Renal cortex interstitium (tissue), 15 donors: ENCODE measurements at places on chromosomes 13 and 19. TPM values are rescaled to one million over a fixed set of nuclear protein-coding genes. Genes with fewer than 3 reads are reported as not detected.

Gene ANKRD24
- polyA plus RNA-seq = 2.3 TPM

Gene ZNF530
- polyA plus RNA-seq = 4.9 TPM

Gene COMMD6
- 265 TPM for polyA plus RNA-seq

Gene BRME1
- polyA plus RNA-seq = 7.2 TPM

Gene DPF1
- 1.6 TPM for polyA plus RNA-seq

Gene LGI4
- polyA plus RNA-seq = 2.4 TPM

Gene SMARCA4
- polyA plus RNA-seq = 165 TPM

Gene ANKLE1
- 1.0 TPM for polyA plus RNA-seq

Gene EDDM13
- polyA plus RNA-seq = 1.5 TPM

Gene TNNI3
- 3.4 TPM for polyA plus RNA-seq

Gene MBD3L3
- polyA plus RNA-seq = not detected

Gene LATS2
- 25.3 TPM for polyA plus RNA-seq

Gene NDUFA11
- 197 TPM for polyA plus RNA-seq

Gene FBXO27
- polyA plus RNA-seq = 8.7 TPM

Gene PSG1
- 0.58 TPM for polyA plus RNA-seq

Gene MYH14
- 23.1 TPM for polyA plus RNA-seq

Gene ZNF729
- 0.24 TPM for polyA plus RNA-seq

Gene KLK1
- 1.3 TPM for polyA plus RNA-seq

Gene ZNF547
- 6.4 TPM for polyA plus RNA-seq

Gene CYP2F1
- polyA plus RNA-seq = not detected

Gene TUBB4A
- 34.2 TPM for polyA plus RNA-seq

Gene MAMSTR
- 5.0 TPM for polyA plus RNA-seq

Gene CD79A
- 1.7 TPM for polyA plus RNA-seq

Gene ERICH4
- 6.2 TPM for polyA plus RNA-seq
